ENCODE measurements at places on chromosomes 1 and 21.

DNA sequence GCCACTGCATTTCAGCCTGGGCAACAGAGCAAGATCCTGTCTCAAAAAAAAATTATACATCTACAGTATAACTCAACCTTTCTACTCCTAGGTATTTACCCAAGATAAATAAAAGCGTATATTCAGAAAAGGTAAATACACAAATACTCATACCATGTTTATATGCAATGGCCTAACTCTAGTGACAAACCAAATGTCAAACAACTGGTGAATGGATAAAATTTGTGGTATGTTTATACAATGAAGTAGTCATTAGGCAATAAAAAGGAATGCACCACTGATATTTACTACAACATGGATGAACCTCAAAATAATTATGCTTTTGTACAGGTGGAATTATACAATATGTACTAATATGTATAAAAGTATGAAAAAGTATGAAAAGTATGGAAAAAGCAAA is 174.2 kb upstream of the GORAB start:
- no peak for DNase-seq

GRCh38 chr1:243693800-243694199 is 156.2 kb downstream of the AKT3 start:
- no peak for DNase-seq

GRCh38 chr1:30741239-30741894 is 16.2 kb downstream of the LAPTM5 start:
- no peak for DNase-seq

- DNase-seq = no peak
These were observed 37.1 kb upstream of the CYP4B1 start for GRCh38 chr1:46761740-46762139.

DNA sequence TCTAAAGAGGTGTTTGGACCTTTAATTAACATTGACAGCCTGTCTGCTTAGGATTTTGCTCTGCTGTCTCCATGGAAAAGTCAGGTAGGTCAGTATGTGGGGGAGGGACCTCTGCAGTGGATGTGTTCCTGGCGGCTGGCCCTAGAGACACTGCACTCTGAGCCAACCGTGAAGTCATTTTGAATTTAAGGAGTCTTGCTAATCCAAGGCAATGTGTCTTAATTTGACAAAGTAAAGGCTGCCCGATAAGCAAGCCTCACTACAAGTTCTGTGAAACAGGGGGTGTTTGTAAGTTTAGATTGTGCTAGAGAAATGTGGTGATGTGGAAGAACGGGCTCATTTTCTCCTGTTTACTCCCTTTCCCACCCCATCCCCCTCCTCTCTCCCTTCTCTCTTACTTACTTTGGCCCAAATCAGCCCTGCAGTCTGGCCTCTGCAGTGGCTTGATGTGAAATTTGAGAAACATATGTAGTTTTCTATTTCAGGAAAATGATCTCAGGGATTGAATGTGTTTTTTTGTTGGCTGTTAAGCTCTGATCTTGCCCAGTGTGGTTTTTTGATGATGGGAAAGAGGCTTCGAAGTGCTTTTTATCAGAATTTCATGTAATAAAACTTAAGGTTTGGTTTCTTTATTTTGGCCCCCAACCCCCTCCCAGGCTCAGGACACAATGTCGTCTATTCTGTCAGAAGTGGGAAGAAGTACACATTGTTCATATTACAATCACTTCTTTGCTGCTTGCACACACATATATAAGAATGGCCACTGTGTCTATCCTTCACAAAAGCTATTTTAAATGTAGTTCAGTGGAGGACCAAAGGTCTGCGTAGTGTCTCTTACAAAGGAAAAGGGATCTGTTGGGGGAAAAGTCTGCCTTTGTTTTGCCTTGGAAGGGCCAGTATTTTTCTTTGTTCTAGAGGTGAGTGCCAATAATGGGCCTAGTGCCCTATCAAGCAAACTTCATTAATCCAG is 96.6 kb downstream of the FGGY start:
- no peak for DNase-seq

DNA sequence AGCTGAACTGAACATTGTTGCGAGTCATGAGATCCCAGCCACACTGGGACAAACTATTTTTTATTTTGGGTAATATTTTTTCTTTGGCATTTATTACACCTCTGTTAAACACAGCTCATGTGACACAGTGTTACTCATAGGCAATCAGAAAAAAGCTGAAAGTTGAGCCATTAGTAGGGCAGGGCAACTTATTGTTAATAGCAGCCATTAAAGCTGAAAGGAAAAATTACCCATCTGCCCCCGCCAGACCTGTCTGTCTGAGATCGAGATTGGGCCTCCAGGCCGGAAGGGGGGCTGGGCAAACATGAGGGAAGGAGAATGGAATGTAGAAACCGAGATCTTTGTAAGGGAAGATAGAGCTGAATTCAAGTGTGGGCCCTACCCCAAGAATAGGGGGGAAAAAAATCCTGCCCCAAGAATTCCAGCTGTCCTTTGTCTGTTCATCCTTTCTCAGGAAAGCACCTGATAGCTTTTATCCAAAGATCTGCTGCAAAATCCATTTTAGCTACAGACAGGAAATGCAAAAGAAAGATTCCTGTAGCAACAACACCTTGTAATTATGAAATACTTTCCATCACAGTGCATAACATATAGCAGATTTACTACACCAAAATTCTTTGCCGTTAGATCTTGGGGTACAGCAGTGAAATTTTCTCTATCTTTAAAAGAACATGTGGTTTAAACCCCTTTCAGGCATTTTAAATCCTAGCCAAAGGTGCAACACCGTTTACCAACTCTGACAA is 212.8 kb downstream of the PBX1 start:
- no peak for DNase-seq

Measured in germinal center (tissue), 1 donor.